ENCODE measurements at places on chromosomes 11 and 22. TPM values are rescaled to one million over a fixed set of nuclear protein-coding genes. Genes with fewer than 3 reads are reported as not detected.

The GVQW3 gene
- total RNA-seq = 1.0 TPM

The KRTAP5-8 gene
- total RNA-seq = not detected

The TUB gene
- 0.98 TPM for total RNA-seq

The MRGPRE gene
- total RNA-seq = not detected

The CCDC87 gene
- 0.17 TPM for total RNA-seq

The WBP2NL gene
- total RNA-seq = 0.33 TPM

The HEPN1 gene
- total RNA-seq = not detected

The TMEM132A gene
- 1.6 TPM for total RNA-seq

The APOBEC3H gene
- not detected for total RNA-seq

The SGSM1 gene
- 0.25 TPM for total RNA-seq

The BCO2 gene
- total RNA-seq = 0.70 TPM

The CST6 gene
- not detected for total RNA-seq

Data from liver (tissue), 10 donors.